ENCODE measurements at places on chromosomes 5 and 9.

DNA sequence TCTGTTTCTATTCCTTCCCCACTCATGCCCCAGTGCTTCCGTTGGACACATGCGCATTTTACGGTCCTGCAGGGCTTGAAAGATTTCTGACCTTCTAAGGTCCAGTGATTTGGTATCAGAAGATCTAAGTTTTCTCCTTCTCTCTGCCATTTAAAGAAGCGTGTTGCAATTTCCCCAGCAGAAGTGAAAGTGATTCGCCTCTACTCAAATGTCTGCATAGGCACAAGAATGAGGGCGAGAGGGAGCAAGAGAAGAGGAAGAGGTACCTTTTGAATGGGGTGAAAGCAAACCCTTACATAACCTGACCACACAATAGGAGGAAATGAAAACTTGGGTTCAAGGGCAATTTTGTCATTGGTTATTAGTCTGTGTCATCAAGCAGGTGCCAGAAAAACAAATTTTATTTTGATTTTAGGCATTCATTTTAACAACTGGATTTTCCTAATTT lies 31.7 kb upstream of the NR3C1 start:
- DNase-seq = no peak

DNA sequence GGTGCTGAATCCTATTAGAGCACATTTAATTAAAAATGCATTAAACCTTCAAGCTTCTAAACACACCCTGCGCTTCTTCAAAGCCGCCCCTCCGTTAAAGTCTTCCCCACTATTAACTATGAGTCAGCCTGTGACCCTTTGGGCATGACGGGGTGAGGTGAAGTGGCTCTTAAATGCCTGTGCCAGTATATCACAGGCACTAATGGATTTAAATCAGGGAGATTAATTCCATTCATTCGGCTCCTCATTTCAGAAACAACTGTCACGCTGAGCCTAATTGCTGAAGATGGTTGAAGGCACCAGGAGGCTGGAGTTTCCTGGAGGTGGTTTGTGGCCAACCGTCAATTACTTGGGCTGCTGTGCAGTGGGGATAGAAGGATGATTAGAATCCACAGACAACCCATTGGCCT lies 192.6 kb upstream of the MSX2 start:
- DNase-seq = no peak

GRCh38 chr9:30935730-30936129 lies 1448.7 kb upstream of the ACO1 start:
- no peak for DNase-seq

DNA sequence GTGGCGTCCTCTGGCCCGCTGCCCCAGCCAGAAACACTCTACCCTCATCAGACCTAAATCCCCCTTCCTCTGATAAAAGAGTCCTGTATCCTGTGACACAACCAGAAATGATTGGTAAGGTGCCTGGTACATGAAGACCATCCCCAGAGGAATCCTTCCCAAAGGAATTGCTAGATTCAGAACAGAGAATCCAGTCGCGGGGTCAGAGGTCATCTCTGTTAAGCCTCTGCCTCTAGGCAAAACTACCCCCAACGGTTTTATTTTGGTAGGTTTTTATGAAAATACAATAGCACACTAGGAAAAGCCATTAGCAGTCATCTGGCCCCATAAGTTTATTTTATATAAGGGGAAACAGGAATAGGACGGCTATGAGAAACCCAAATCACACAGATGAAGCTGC lies 102.4 kb upstream of the HAND1 start:
- DNase-seq = no peak

DNA sequence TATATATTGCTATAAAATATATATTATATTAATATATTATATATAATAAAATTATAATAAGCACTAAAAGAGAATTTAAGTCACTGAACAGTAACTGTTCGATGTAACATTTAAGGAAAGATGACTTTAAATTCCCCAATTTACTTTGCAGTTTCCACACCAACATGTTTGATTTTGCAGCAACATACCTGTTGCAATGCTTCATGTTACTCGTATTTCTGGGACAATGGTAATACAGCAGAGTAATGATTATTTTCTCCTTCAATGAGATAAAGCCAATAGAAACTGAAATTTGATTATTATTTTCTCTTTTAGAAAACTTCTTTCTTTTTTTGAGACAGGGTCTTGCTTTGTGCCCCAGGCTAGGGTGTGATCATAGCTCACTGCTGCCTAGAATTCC lies 9.5 kb upstream of the NAA35 start:
- no peak for DNase-seq

DNA sequence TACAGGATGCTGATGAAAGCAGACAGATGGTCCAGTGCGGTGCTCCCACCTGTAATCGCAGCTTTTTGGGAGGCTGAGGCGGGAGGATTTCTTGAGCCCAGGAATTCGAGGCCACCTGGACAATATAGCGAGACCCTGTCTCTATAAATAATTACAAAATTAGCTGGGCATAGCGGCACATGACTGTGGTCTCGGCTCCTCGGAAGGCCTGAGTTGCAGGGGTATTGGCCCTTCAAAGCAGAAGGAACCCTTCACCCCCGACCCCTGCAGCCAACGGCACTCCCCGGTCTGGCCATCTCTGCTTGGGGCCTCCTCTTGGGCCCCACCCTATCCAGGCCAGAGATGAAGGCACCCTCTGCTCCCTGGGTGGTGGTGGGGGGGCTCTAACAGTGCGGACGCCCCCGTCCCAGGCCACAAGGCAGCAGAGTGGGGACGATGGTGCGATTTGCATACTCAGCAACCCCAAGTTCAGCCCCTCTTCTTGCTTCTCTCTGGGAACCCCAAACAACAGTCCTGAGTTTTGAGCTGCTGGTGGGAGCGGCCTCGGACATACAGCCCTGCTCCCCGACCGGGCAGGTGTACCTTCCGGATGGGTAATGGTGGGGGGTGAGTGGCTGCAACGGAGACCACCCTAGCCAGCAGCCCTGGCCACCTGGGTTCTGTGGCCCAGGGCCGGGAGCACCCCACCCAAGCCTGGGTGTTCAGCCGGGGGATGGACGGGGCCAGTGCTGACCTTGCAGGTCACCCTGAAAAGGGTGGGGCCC lies 50.7 kb downstream of the NACC2 start:
- no peak for DNase-seq

- no peak for DNase-seq
These were observed 13.4 kb upstream of the TNFAIP8 start for GRCh38 chr5:119342406-119342805.

GRCh38 chr5:141250576-141250975 lies 5.4 kb downstream of the PCDHB15 start:
- DNase-seq = no peak

DNA sequence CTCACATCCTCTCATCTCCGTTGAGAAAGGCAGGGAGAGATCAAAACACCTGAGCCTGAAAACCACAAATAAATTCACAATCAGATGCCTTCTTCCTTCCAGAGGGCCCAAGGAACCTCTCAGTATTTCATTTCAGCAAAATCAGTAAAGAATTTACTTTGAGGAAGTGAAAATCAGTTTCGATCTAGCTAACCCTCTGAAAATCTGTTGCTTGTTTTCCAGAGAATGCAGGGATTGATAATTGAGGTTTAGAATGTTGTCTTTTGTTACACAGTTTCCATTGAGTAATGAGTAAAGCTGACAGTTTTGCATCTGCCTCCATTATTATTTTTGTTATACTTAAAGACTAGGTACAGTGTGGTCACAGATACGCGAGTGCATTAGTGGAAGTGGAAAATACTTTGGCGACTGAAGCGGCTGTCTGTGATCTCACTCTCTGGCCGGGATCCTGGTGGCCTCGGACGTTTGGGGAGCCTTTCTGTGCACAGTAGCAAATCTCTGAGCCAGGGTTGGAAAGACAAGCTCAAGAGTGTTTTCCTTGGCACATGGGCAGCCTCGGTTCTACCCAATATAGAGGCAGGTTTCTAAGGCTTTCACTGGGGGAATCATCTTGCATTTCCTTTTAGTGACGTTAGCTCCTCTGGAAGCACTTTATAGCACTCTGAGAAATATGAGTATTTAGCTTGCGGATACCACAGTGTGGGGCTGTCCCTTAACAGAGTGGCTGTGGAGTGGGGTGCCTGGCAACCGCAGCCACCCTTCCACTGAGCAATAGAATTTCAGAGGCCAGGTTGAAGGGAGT lies 32.2 kb upstream of the ANGPTL2 start:
- DNase-seq = no peak

GRCh38 chr5:148850836-148851235 lies 24.4 kb downstream of the ADRB2 start:
- no peak for DNase-seq

Data from D721Med (cell line).